ENCODE measurements at places on chromosomes 5 and 9.

DNA sequence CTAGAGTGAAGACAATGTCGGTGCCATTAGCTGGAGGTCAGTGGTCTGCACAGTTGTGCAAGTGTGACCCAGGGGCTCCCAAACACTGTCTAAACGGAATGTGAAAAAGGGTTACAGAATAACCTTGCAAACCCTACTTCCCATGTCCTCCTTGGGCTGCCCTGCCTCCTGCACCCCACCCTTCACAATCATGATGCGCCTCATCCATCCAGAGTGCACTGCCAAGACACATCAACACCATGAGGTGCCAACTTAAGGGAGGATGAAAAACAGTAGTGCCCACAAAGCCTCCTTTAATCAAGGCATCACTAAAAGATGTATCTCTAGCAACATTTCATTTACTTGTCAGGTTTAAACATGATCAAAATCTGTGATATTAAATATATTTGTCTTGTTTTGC lies 87.1 kb downstream of the SETX start:
- DNase-seq, result no peak

DNA sequence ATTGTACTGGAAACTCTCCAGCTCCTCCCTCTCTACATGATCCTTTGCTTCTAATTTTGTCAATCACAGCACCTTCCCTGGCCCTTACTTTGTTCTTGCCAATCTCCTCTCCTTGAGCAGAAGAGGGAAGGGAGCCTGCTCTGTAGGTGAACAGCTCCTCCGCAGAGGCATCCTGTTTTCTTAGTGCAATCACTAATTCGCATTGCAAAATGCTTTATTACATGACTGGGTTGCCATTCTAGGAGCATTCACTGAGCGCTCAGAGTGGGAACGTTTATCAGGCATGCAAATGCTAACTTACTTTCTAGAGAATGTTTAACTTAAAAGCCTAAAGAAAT lies 416 bp upstream of the SNX18 start:
- DNase-seq, result no peak

- no peak for DNase-seq
These were observed 47.3 kb downstream of the SLC12A7 start for GRCh38 chr5:1064383-1065142.

DNA sequence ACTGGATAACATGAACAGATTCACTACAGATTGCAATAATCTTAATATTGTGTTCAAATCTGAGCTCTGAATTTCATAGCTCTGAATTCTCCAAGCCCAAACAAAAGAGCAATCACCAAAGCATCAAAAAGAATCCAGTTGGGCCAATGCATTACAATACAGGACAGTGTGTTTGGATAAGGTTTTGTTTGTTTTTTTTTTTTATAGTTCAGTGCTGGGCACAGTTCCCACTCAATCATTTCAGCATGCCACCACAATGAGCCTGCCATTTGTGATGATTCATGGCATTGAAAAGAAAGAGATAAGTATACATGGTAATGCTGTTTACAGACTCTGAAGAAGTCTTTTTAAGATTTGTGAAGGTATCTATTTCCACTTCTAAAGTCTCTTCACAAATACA lies 1.7 kb upstream of the HTR1A start:
- no peak for DNase-seq

DNA sequence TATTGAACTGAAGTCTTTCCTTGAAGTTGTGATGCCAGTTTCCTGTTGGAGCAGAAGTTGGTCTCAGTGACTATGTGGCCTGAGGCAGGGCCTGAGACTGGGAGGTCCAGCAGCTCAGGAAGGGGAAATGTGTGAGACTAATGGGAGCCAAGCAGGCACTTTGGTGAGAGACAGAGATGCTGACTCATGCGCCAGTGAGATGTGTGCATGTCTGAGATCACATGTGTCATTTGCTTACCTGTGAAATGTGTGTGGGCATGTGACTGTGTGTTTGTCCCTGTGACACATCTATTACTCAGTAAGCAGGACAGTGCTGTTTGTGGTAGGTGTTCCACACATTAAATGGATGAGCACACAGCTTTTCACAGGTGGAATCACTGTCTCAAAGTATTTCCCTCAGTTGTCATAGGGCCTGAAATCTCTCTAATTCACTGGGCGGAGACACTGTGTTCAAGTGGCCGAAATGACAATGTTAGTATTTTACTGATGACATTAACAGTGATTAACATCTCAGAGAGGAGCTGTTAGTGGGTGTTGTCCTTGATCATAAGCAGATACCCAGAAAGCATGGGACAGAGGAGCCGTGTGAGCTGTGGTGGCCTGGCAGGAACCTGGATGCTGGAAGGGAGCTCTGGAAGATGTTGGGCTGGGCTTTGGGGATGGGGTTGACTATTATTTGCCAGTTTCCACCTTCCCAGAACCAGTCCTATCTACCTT lies 7.4 kb downstream of the NPR2 start:
- DNase-seq, result peak; percentile 25

- no peak for DNase-seq
These were observed 193.8 kb upstream of the ACTBL2 start for GRCh38 chr5:57676222-57677098.

- peak; percentile 97 for DNase-seq
These were observed 8.0 kb downstream of the KLF9 start for GRCh38 chr9:70406434-70406862.

- DNase-seq, result no peak
These were observed 161.3 kb downstream of the ZNF608 start for GRCh38 chr5:124584991-124585715.

GRCh38 chr5:33258553-33258952 lies 182.2 kb upstream of the TARS1 start:
- no peak for DNase-seq

- DNase-seq, result no peak
These were observed 277.7 kb upstream of the DAP start for GRCh38 chr5:11038772-11039171.
